ENCODE measurements at places on chromosomes 11 and 22. TPM values are rescaled to one million over a fixed set of nuclear protein-coding genes. Genes with fewer than 3 reads are reported as not detected.

DNA sequence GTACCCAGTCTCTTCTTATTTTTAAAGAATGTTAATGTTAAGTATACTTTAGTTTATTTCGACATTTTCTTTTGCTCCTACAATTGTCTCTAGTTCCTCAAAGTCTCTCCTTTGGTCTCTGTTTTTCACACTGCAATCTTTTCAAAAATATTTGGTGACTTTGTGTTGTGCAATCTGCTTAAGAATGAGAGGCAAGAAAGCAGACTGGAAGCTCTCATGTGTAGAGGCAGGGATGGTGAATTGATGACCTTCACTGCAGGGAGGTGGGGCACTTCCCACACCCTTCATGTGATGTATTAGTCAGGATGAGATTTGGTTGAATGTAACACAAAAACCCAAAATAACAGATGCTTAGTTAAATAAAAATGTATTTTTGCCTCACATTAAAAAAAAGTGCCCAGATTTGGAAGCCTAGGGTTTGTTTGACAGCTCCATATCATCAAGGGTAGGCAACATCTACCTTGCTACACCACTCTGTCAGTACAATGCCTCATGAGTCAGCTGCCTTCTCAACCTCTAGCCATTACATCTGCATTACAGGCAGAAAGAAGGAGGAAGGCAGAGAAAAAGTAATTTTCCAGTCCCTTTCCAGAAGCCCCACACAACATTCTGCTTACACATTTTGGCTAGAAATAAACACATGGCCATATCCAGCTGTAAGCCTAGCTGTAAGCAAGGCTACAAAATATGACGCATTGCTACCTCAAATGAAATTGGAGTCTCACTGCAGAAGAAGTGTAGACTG is 3.8 kb upstream of the MMP27 start:
- DNase-seq = no peak

The ADAMTS8 gene
- 2.1 TPM for polyA plus RNA-seq

- DNase-seq = no peak
Observed at GRCh38 chr11:120598517-120599257, 87.1 kb downstream of the GRIK4 start.

GRCh38 chr11:72441752-72442207 is 7.4 kb upstream of the CLPB start:
- no peak for DNase-seq

DNA sequence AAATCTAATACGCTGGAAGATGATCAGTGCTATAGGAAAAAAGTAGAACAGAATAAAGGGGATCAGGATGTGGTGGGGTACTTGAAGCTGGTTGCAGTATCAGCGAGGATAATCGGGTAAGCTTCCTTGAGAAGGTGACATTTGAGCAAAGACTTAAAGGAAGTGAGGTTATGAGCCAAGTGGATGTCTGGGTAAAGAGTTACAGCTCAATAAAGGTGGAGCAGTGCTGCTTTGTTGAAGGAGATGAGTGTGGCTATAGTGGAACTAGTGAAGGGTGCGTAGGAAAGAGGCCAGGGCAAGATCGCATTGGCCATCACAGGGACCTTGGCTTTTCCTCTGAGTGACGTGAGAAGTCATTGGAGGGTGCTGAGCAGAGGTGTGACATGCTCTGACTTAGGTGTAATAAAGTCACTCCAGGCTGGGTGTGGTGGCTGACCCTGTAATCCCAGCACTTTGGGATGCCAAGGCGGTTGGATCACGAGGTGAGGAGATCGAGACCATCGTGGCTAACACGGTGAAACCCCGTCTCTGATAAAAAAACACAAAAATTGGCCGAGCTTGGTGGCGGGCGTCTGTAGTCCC is 2.3 kb upstream of the SYVN1 start:
- no peak for DNase-seq

DNA sequence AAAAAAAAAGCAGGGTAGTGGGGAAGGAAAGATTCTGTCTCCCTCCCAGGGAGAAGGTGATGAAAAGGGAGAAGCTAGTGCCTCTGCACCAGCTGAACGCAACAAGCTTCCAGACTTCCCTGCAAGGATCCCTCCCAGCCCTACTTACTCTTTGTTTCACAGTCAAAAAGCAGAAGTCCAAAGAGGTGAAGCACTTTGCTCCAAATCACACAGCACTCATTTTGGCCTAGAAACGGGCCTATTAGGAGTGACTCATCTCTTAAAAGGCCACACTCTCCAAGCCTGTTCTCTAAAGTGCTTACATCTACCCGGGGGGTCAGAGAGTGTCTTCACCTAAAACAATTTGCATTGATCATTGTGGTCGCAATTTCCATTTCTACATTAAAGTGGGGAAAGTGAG is 17.7 kb upstream of the GRK3 start:
- DNase-seq = no peak

- DNase-seq = no peak
Observed at GRCh38 chr22:48920776-48921241, 906.9 kb downstream of the BRD1 start.

DNA sequence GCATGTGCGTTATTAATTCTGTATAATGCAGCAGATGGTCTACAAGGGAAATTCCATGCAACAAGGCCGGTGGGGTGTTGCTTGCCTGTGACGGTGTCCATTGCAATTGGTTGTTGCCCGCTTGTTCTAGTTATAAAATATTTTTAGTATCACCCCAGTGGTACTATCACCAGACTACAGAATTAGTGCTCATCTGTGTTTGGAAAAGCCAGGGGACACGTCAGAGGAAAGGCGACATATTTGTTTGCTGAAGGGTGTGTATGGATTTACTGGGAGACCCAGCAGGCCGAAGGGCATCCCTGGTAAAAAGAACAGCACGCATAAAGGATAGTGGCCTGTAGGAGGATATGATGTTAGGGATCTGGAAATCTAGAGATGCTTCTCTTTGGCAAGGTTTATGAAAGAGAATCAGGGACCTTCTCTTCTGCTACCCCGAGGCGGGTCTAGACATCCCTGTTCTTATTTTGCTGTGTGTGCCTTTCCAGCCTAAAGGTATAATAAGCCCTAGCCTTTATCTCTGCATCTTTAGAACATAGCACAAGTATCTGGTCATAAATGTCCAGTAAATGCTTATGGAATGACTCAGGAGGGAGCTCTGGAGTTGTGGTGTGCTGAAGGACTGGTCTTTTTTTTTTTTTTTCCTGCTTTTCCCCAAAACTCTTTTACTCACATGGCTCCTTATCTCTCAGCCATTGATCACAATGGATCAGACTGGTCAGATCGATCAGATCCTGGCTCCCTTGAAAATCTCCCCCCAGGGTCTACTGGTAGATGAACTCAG is 90.9 kb downstream of the LDLRAD3 start:
- DNase-seq = no peak

The DNAL4 gene
- polyA plus RNA-seq = 7.7 TPM

The CHRM1 gene
- polyA plus RNA-seq = not detected

The TIGD3 gene
- 0.80 TPM for polyA plus RNA-seq

DNA sequence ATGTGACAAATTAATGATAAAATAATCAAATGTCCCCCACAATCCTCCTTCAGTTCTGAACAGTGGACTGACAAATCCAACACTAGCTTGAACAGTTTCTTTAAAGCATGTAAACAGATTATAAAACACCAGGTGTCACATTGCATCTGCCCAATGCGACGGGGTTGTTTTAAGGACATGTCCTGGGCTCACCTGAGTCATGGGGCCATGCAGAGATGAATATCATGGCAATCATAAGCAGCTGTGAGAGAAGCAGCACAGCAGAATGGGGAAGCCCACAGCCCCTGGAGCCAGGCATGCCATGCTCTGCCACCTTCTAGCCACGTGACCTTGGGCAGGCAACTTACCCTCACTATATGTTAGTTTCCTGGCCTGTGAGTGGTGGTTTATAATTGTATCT is 93.9 kb upstream of the KCNA4 start:
- DNase-seq = no peak

GRCh38 chr11:28919194-28919593 is 811.0 kb downstream of the METTL15 start:
- DNase-seq = no peak
